NCI-H526 (cell line): ENCODE measurements at places on chromosomes 4 and X.

- no peak for DNase-seq
These were observed 159.4 kb downstream of the OPHN1 start for GRCh38 chrX:68273887-68274286.

DNA sequence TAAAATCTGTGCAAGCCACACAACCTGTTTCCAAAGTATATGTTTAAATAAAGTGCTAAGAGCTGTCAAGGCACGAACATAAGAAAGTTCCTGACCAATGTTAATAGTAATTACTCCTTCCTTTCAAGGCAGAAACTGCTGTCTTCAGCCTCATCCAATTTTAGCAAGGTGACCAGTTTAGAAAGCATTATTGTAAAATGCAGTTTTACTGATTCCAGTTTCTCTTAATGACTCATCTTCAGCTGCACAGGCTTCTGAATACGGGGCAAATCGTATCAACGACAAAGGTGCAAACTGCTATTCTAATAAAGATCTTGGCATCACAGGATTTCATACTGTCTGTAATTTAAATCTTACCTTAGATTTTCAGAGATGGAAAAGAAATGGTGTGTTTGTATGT, 87.5 kb downstream of the PPP3CA start:
- no peak for DNase-seq

GRCh38 chrX:155767876-155768769, 113.0 kb upstream of the VAMP7 start:
- DNase-seq, result no peak

DNA sequence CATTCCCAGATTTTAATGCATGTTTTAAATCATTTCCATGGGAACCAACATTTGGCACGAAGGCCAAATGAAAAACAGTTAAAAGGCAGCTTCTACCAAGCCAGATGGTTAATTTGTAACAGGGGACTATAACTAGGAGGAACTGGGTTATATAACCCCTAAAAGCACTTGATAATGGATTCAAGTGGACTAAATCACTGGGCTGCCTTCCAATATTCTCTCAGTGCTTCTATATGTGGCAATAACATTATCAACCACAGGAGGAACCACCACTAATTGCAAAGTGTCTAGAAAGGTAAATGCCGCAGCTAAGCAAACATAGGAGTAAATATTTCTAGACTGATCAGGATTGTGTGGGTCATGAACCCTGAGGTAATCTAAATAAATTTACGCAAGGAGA, 391.5 kb downstream of the UBE2NL start:
- no peak for DNase-seq

DNA sequence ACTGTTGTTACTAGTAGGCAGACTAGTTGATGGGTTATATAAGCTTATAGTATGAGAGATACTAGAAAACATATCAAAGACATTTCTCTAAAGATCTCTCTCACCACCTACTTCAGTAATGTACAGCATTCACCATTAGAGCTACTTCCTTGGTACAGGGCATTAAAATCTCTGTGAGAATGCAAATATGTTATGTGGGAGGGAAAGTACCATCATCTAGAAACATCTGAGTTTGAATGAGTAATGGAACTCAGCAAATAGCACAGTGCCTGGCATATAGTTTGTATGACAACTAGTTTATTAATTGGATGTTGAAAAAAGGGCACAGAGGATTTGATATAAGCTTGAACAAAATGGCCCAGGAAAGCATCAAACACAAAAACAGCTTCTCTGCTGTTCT, 211.1 kb downstream of the GLUD2 start:
- no peak for DNase-seq

DNA sequence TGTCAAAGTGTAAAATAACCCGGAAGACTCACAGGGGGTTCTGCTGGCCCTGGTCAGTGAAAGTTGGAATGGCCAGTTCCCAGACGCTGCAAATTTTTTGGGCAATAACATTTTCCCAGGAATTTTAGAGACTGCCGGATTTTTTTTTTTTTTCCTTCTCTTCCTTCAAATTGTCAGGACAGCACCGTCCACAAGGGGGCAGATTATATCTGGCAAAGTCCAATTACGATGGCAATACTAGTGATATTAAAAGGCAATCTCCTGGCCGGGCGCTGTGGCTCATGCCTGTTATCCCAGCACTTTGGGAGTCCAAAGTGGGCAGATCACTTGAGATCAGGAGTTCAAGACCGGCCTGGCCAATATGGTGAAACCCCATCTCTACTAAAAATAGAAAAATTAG, 20.5 kb downstream of the SLC25A5 start:
- peak; percentile 16 for DNase-seq

GRCh38 chrX:48035891-48036290, 29.1 kb downstream of the SPACA5 start:
- no peak for DNase-seq

DNA sequence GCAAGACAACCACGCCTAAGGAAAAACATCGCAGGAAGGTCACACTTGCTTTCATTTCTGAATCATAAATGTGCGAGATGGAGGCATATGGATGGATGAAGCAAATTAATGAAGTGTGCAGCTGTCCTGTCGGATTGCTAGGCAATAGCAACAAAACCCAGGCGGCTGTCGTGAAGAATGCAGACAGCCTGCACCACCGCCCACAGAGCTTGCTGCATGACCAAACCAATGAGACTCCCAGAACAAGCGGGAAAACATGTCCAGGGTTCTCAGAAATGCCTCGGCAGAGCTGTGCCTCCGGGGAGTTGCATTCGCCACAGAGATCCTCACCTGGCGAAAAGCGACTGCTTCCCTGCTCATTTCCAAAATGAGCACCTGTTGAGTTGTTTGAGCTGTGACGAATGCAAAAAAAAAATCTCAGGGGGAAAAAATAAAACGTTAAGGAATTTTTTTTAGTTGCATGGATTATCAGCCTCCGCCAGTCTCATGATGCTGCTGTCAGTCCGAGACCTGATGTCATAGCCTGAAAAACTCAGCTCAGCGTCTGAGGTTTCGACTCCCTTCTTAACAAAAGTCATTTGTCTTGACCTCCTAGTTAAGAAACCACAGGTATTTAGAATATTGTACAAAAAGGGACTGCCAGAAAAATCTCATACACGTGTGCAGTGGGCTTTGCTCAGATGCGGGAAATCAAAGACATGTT, 155.5 kb upstream of the MXRA5 start:
- DNase-seq, result peak; percentile 7

GRCh38 chr4:98482847-98483806, 175.3 kb downstream of the TSPAN5 start:
- DNase-seq, result no peak

GRCh38 chr4:106401157-106401556, 32.6 kb upstream of the GIMD1 start:
- no peak for DNase-seq

DNA sequence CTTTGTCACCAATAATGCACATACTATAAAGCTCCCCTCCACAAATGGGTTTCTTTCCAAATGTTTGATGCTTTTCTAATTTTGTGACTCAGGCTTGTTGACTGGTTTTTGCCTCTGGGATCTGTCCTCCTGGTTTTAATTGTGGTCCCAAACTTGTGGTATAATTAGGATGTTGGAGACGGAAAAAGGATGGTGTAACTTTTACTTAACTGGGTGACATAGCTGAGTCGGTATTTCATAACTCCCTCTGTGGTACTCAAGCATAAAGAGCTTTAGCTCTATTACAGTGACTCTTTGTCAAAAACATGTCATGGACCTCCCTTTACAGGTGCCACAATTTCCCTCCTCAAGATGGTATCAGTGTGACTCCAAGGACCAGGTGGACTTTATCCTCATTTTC, 119.7 kb upstream of the RBPJ start:
- DNase-seq, result no peak

DNA sequence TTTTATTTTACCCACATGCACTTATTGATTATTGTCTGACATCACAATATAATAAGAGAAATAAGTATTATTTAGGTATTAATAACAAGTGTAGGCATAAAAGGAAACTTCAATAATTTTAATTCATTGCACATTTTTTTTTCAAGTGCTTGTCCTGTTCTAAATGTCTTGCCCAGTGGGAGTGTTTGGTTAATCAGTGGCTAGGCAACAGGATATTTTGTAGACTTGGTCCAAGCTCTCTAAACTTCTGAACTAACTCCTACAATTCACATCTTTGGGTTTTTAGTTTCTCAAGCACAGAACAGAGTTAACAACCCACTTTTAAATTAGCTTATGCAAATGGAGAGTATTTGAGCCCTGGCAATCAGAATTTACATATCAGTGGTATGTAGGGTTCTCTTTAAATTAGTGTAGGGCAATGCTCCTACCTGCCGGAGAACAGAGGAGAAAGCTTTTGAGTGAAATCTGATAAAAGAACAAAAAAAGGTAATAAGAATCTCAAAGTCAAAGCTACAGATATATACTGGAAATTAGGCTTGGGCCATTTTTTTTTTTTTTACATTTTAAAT, 353.5 kb downstream of the ADGRL3 start:
- no peak for DNase-seq

DNA sequence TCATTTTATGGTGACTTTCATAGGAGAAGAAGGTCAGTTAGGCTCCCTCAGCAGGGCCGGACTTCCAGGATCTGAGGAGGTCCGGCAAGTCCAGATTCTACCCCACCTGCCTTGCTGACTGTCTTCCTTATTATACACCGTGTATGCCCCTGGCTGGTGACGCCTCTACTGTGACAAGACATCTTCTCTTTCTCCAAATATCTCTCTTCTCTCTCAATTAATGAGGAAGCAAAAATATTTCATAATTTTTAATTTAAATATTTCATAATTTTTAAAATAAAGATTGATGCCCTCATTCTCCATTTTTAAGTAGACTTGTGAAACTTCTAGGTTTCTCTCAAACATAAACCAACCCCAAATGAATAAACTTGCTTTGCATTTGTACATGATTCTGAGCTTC, 202.5 kb downstream of the NSUN7 start:
- no peak for DNase-seq

- no peak for DNase-seq
These were observed 63.5 kb downstream of the MAD2L1 start for GRCh38 chr4:120003193-120003592.

DNA sequence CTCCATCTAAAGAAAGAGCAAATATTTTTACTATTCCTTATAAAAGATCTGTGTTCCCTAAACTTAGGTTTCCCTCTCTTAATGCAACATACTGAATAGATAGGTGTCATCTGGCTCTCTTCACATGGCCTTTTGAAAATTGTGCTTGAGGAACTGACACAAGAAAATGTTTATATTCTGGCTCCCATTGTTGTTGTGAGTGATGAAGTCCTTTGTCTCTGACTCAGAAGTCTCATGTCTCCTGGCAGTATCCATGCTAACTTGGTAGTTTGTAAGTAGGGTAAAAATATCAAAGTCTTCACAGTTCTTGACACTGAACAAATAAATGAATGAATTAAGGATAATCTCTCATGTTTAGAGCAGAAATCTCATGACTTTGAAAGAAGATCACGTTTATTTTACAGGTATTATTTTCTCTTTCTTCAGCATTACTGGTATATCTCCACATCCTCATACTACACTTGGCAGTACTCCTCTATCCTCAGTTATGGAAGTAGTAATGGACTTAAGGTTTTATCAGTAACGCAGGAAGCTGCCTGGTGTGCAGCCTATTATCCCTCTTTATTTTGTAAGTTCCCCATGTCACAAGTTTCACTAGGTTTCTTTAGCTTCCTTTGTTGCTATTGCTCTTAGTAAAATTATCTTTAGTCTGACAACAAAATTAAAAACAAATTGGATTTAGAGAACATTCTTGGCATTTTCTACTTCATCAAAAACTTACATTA, 14.2 kb upstream of the PABPC4L start:
- no peak for DNase-seq

DNA sequence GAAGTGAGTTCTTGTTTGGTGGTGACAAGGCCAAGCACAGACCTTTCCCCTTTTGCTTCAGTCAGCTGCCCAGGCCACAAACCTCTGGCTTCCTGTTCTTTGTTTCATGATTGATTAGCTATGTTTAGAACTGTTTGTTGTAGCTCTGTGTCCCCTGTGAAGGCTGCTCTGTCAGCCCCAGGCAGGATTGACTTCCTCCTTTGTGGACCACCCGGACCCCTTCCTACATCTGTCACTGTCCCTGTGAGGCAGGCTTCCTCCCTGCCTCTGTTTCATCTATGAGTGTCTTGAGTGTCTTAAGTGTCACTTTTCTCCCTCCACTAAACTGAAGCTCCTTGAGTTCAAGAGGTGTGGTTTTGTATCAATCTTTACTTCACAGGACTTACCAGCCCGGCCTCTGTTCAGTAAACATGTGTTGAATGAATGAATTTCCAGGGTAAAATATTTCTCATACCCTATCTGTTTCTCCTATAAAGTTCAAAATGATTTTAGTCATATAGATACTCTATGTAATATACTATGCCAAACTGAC, 83.5 kb downstream of the ZNF674 start:
- DNase-seq, result no peak

GRCh38 chr4:107349266-107349665, 313.2 kb upstream of the DKK2 start:
- DNase-seq, result no peak

DNA sequence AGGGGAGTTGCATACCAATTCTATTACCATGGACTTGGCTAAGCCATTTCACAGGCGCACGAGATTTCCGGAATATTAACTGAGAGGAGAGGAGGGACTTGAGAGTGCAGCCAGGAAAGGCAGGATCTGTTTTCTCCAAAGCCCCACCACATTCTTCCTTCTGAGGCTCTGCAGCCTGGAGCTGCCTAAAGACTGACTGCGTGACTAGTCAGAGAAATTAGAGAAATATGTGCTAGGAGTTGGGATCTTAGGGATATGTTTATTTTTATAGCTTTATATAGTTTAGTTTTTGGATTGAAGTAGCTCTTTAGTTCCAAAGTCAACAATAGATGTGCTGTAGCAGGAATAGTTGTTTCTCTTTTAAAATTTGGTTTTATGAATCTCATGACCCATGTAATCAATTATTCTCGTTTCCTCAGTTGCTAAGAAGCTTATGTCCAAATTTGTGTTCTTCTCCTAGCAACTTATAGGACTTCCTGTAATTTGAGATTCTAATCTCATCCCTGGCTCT, 300.1 kb upstream of the DDX53 start:
- DNase-seq, result no peak

DNA sequence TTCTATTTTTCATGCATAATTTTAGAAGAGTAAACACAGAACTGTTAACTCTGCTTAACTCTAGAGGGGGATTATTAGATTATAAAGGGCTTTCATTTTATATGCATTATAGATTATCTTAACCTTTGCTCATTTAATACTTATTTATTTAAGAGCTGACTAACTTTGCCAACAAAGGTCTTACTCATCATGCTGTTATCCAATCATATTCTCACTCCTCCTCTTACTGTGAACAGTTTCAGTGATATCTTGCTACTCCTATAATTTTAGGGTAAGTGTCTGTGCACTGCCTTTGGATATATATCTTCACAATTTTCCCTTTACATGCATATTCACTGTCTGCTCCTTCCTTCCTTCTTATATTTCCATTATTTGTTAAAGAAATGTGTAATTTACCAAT, 1814.9 kb downstream of the STIM2 start:
- DNase-seq, result no peak
